NCI-H510A (cell line): ENCODE measurements at places on chromosomes 7 and 10.

DNA sequence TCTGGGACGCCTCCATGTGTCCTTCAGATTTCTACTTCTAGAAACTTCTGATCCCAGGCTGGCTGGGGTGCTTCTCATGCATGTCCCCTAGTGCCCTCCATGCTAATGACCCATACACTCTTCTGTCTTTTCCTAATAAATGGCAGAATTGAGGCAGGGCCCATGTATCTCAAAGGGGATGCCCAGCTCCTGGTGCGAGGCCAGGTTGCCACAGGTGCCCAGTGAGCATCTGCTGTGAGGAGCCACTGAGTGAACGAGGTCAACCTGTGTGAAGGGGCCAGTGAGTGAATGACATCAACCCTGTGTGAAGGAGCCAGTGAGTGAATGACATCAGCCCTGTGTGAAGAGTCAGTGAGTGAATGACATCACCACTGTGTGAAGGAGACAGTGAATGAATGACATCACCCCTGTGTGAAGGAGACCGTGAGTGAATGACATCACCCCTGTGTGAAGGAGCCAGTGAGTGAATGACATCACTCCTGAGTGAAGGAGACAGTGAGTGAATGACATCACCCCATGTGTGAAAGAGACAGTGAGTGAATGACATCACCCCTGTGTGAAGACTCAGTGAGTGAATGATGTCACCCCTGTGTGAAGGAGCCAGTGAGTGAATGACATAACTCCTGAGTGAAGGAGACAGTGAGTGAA lies 478.9 kb downstream of the PTPRN2 start:
- no peak for DNase-seq

- no peak for DNase-seq
These were observed 615.4 kb upstream of the SEMA3D start for GRCh38 chr7:85802211-85802610.

GRCh38 chr10:66295602-66296001 lies 630.2 kb upstream of the LRRTM3 start:
- no peak for DNase-seq

- no peak for DNase-seq
These were observed 5.1 kb downstream of the AOAH start for GRCh38 chr7:36719083-36719632.

- DNase-seq: peak; percentile 20
These were observed 382.8 kb downstream of the SDK1 start for GRCh38 chr7:3683546-3684539.

DNA sequence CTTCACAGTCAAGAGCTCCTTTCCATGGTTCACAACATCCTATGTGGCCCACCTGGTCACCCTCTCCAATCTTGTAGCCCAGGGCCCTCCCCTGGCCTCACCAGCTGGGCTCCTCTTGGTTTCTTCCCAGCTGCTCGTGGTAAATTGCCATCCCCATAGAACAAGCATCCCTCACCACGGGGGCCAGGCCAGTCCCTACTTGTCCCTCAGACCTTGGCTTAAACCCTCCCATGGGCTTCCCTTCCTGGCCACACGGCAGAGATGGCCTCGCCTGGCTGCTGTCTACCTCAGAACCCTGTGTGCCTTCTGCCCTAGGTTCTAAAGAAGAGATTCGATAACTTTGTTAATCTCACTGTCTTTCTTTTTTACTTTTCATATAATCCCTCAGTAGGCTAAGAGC lies 153.3 kb upstream of the TCERG1L start:
- peak; percentile 39 for DNase-seq

DNA sequence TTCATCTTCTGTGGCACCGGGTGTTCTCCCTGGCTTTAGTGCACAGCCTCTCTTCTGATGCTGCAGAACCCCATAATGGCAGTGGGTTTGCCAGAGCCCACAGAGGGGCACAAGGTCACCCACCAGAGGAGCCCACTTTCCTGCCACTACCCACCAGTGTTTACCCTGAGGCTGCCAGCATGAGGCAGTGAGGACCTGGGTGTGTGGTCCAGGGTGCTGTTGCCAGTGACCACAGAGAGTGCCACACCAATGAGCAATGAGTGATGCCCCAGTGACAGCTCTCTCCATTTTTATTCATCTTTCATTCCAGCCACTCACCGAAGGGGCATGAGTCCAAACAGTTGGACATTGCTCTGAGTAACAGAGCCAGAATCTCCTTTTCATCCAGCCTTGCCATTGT lies 34.8 kb downstream of the MTURN start:
- DNase-seq: no peak

DNA sequence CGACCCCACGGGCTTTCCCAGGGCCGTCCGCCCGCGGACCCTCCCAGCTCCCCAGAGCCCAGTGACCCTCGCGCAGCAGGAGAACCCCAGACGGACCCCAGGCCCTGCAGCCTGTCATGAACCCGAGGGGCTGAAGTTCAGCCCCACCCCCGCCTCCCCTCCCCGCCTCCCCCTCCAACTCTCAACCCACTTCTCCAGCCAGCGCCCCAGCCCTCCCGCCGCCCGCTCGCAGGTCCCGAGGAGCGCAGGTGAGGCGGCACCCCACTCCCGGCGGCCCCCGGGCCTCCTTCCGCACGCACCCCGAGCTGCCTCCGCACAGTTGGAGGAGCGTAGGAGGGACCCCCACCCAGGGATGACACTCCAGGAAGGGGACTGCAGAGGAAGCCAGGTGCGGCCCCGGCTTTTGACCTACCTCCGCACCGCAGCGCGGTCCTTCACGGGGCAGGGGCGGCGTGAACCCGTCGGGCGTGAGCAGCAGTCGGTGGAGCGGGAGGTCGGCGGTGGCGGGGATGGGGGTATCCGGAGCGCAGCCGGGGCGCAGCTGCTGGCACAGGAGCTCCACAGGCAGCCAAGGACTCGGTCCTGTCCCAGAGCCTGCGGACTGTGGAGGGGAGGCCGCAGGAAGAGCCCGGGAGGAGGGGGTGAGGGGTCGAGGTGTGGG lies at the start of gene TMEM176A:
TSS of gene TMEM176A (plus strand) at position 189 of the 661 bp plus-strand sequence. CDS start 782 bp downstream, outside the sequence.
- no peak for DNase-seq

- DNase-seq: no peak
These were observed 28.5 kb downstream of the CNNM1 start for GRCh38 chr10:99357691-99358090.

GRCh38 chr10:72037811-72038210 lies 50.5 kb downstream of the SPOCK2 start:
- no peak for DNase-seq

DNA sequence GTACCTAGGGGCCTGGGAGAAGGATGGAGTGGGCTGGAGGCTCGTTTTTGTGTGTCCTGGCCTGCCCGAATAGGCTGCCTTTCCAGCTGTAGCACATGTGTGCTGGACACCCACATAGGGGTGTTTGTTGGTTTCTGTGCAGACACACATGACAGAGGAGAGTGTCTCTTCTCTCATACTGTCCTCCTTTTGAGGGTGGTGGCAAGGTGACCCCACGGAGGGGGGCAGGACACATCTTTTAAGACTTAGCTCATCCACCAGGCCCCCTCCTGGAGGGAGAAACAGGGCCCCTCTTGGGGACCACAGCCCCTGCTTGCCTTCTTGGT lies 72.2 kb upstream of the PPIF start:
- DNase-seq: no peak

DNA sequence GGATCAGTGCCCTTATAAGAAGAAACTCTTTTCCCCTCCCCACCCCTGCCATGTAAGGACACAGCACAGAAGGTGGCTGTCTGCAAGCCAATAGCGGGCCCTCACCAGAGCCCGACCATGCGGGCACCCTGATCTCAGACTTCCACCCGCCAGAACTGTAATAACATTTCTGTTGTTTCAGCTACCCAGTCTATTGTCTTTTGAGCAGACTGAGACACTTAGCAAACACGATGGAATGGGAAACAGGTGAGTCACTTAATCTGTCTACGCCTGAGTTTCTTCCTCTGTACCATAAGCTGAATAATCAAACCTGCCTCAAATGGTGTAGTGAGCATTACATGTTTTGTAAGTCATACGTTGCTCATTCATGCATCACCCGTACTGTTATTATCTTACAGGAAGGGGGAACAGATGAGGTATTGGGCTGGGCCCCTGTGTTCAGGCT lies 58.2 kb downstream of the STRA8 start:
- peak; percentile 6 for DNase-seq

DNA sequence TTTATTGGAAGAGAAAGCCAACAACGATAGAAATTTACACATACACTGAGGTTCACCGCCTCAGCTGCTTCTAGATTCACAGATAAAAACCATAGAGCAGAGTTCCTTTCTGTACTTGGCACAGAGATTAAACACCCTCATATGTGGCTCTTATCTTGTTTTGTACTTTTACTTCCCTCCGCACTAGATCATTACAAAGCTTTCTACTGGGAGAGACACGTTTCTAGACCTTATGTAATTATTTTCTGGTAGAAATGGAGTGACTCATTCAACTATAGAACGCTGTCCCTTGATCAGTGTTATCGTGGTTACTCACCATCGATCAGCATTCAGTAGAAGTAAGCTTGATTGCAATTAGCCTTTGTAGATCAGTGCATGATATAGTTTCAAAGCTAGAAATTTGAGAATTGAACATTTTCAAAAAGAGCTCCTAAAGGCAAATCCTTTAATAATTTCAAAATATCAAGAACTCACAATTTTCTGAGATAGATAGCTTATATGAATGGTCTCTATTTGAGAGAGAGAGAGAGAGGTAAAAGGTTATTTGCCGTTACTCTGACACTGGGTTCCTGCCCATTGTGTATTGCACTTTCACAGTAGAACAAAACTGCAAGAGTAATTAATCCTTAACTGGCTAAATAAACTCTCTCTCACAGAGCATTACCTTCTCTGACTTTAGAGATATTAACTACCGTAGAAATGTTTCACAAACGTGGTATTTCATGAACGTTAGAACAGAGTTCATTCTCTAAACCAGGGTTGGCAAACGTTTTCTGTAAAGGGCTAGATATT lies 26.1 kb upstream of the DNAJC1 start:
- no peak for DNase-seq

DNA sequence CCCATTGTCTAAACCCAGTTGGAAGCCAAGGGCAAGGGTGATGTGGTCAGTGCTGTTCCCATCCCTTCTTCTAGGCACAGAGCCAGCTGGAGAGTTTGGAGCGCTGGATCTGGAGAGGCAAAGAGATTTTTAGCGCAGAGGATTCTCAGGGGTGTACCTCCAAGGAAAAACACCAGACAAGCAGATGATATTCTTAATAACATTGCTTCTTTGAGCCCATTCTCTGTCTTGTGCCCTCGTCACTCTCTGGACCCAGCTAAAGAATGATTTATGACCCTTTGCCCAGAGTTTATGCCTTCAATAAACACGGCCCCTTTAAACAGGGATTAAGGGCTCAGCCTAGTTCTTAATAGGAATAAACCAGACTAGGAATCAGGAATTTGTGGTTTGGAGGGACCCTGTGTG lies 4.7 kb upstream of the HIP1 start:
- DNase-seq: no peak

DNA sequence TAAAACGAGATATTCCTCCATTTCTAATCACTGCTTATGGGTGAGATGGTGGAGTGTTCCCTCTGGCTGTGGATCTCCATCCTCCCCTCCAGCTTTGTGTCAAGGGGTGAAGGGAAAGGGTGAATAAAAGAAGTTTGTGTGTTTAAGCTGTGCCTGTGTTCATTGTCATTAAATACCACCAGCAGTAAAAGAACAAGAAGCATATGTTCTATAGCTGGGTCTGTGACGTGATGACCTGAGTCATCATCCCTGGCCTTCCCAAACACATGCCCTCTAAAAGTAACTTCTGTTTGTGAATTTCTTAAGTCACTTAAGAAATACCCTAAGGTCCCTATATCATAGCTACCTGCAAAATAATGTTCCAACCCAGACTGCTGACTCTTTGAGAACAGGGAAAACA lies 104.9 kb downstream of the PPP1R17 start:
- DNase-seq: no peak

GRCh38 chr7:130292682-130293257 lies at the start of gene CPA4:
CPA4 (plus strand) TSS chr7:130293161; CDS start chr7:130293181, 20 bp downstream.
- DNase-seq: no peak

DNA sequence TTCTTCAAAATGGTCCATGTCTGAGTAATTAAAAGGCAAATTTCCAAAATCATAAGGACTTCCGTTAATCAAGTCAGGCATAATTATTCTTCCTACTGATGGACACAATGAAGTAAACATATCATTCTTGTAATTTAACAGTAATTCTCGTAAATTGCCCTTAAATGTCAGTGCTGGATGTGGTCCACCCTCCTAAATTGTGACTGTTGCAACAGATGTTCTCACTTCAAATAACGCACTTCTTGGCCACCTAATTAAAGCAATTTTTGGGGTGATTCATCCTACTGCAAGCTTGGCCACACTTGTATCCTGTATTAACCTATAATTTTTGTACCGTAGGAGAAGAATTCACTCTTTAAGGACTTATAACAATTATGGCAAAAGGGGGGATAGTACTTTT lies 1.9 kb downstream of the COL1A2 start:
- no peak for DNase-seq

DNA sequence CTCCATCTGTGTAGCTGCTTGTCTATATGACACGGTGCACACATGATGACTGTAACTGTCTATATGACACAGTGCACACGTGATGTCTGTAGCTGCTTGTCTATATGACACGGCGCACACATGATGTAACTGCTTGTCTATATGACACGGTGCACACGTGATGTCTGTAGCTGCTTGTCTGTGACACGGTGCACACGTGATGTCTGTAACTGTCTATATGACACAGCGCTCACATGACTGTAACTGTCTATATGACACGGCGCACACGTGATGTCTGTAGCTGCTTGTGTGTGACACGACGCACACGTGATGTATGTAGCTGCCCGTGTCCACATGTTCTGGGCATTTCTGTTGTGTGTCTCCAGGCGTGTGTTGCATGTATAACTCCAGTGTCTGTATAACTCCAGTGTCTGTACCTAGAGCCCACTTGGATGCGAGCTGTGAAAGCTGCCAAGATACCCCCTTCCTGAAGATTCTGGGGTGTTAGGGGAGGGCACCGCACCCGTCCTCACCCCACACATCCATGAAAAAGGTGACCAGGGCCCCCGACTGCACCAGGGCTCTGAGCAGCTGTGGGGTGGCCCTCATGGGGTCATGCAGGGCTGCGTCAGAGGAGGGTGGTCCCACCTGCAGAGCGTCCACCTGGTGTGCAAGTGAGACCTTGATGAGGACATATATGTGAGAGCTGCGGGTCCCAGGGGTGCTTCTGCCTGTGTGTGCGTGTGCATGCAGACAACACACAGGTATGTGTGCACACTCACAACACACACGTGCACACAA lies 137.9 kb downstream of the ELFN1 start:
- DNase-seq: no peak

GRCh38 chr10:124249196-124249595 lies 155.8 kb upstream of the CHST15 start:
- DNase-seq: no peak

- DNase-seq: no peak
These were observed 24.7 kb upstream of the ANKRD1 start for GRCh38 chr10:90945491-90946070.
